ENCODE measurements at places on chromosomes 6 and 20.

GRCh38 chr6:96624957-96625356 is 62.0 kb downstream of the FHL5 start:
- no peak for DNase-seq

DNA sequence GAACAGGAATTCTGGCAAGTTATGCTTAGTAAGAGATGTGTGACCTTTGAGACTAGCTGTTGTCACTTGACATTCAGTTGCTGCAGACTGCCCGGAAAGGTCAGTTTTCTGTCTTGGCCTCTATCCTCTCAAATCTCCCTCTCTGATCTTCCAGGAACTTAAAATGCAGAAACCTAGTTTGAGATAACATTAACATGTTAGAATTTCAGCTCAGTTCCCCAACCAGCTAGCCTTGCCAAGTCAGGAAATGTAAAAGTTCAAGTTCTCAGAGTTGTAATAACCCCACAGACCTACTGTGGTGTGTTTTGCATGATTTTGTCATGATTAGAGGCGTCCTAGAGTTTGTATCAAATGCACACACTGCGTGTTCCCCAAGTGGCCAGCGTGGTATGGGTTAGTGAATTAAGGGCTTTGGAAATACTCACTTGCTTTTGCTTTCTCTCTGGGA is 46.6 kb downstream of the DUSP22 start:
- no peak for DNase-seq

DNA sequence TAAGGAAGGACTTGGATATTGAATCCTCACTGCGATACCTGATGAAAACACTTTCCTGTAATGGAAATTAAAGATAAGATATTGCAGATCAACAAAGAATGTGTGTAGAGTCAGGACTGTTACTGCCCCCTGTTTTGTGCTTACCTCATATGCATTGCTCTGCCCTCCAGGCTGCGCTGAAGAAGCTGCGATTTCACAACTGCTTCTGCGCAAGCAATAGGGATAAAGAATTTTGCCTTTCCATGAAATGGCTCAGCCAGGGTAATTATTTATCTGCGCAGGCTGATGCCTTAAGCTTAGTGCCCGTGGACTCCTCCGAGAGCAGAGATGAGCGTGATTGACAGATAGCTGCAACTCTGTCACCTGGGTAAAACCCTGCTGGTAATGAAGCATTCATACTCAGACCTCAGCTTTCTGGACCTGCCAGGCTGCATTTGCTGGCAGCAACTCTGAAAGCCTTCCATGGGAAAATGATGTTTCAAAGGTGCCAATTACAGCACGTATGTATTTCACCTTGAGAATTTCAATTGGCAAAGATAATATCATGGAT is 370.6 kb downstream of the SAMD5 start:
- DNase-seq: no peak

DNA sequence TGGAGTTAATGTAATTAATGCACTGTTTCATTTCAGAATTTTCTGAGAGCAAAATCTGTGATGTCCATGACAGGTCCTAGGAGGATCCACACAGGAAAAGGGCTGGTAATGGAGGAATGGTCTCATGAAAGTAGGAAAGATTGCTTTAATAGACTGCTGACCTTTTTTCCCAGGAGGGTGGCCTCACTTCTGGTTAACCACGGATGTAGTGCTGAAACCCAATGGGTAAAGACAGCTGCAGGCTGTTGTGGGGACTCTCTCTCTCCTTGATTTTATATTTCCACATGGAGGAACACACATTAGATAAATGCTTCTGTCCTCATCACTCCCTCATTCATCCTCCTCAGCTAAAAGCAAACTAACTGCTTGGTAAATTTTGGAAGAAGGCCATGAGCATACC is 23.6 kb upstream of the RIPOR2 start:
- DNase-seq: no peak

GRCh38 chr6:139275279-139276055 is 16.3 kb downstream of the TXLNB start:
- no peak for DNase-seq

DNA sequence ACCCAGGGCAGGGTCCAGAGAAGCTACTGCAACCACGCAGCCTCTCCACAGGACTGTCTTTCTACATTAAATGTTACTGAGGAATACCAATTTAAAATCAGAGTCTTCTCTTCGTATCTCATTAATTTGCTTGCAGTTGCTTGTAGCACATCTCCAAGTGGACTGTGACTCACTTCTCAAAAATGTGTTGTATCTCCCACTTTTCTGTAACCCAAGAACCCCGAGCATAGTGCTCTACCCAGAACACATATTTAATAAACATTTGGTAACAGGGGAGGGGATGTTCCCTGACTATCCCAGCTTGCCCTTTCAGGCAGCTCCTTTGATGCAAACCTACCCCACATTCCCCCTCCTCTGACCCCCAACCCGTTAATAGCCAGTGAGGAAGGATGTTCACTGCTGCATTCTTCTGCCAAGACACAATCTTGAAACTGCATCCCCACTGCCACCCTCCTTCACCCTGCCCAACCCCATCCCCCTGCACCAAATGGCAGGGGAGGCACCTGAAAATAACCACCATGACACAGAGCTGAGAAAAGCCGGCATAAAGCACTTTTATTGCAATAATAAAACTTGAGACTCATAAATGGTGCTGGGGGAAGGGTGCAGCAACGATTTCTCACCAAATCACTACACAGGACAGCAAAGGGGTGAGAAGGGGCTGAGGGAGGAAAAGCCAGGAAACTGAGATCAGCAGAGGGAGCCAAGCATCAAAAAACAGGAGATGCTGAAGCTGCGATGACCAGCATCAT is 24.2 kb downstream of the FKBP1A start:
- no peak for DNase-seq

- no peak for DNase-seq
Observed at GRCh38 chr6:4474810-4475209, 301.4 kb upstream of the CDYL start.

DNA sequence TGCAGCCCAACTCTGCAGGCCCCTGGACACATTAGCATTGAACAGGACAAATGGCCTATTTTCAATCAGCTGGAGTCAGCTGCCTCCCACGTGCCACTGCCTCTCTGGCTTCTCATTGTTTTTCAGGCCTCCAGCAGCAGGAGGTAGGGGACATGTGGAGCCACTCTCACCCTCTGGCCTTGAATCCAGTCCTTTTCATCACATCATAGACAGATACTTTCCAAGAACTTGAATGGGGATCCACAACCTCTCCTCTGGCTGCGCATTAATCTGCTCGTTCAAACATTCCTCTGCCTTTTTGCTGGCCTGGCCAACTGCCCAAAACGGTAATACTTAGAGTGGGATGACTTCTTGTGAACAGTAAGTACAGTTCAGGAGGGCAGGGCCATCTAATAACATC is 592.3 kb downstream of the PKHD1 start:
- DNase-seq: no peak

DNA sequence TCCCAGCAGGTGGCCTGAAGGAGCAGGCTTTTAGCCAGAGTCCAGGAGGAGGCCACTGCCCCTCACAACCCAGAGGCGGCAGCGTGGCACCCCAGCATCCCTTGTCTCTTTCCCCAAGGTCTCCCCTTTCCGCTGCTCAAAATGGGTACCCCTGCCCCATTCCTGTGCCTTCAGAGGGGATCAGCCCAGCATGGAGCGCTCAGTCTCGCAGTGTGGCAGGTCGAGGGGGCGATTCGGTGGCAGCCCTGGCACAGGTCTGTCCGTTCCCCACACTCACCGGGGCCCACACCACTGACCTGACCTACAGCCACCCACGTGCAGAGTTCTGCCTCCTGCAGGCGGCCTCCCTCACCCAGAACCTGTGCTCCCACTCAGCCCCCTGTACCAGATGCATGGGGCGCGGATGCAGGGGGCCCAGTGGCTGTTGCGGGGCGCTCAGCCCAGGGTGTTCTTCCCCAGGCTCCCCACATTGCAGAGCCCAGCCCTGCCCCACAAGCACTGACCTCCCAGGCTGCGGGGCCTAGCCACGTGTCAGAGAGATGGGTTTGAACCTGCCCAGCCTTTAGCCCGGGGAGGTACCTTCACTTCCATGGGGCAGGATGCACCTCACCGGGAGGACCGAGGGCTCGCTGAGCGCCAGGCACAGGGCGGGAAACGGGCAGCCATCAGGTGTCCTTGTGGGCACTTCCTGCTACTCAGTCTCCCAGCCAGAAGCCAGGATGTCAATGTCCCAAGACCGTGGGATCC is 41.8 kb downstream of the DSTN start:
- DNase-seq: no peak

DNA sequence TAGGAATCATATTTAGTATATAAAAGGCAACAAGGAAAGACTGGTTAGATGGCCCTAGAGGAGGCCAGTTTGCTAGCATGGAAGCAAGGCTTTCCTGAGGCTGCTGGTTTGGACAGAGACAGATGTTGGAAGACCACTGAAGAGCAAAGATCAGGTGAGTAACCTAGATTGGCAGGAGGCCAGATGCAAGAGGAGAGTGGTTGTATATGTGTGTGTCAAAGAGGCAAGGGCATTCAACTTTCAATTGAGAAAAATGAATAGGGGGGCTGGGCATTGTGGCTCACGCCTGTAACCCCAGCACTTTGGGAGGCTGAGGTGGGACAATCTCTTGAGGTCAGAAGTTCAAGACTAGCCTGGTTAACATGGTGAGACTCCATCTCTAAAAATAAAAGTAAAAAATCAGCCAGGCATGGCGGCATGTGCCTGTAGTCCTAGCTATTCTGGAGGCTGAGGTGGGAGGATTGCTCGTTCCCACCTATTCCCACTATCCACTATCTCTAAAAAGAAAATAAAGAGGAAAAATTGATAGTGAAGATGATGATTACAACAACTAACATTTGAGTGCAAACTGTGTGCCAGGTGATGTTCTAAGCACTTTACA is 79.8 kb downstream of the PRDM1 start:
- DNase-seq: no peak
